ENCODE measurements at places on chromosomes 12 and 14.

- ATAC-seq, result no peak
Observed at GRCh38 chr12:92063641-92064040, 82.0 kb downstream of the BTG1 start.

GRCh38 chr12:93796729-93797128 lies 119.6 kb downstream of the CRADD start:
- no peak for ATAC-seq

- ATAC-seq, result no peak
Observed at GRCh38 chr12:72209086-72209485, 63.1 kb upstream of the TRHDE start.

DNA sequence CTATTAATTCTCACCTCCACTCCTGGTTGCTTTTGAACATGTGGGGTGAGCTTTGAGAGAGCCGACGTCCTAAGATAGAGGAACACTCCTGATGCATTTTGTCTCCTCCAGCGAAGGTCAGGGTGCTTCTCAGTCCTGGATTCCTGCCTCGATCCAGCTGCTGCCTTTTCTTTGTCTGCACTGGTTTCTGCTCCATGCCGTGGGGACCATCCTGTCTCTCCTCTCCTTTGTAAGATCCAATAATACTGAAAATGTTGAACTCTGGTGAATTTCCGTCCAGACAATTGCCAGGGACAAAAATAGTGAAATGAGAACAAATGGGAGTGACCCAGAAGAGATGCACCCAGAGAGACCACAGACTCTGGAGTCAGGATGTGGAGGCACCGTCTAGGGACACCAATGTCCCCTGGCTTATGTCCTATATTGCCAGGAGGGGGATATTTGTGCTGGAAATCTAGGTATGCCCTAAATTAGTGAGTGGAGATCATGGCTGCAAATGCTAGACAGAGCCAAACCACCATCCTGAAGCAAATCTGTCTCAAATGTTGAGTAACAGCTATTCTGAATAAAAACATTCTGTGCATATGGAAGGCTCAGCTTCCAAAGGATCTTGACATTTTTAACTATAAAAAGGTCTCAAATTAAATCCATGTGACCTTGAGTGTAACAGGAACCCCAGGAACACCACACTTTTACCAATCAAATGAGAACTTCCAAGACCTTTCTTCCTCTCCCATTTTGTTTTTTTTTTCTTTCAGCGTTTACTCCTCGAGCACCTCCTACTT lies 170.9 kb downstream of the PPM1H start:
- ATAC-seq, result peak; percentile 61

DNA sequence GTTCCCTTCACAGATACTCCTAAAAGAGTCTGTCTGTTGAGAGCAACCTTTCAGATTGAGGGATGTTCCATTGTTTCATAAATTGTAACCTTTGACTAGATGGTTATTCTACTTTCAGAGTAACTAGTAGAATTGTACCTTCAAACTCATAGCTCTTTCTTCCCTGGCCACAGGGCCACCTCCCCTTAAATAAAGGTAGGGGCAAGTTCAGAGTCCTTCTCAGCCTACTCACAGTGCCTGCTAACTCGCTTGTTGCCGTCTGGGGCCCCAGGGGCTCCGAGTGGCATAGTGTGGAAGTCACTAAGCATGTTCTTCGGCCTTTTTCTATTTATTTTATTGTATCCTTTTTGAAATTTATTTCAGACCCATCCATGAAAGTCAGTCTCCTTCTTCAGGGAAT lies 250.4 kb downstream of the ALX1 start:
- ATAC-seq, result no peak

DNA sequence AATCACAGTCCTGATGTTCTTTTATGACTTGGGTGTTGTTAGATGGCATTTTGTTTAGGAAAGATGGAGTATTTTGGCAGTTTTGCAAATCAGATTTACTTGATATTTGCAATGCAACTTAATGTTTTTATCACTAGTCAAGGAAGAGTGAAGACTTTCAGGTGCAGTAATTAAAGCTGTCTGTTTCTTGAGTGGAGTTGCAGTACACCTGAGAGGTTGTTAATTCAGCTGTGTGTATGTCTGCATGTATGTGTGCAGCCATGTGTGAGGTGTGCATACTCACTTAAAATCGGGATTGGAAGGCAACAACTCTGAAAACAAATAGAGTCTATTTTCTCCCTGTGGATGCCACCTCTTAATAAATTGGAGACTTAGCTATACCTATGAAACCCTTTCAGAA lies 94.5 kb downstream of the RMST start:
- no peak for ATAC-seq

GRCh38 chr14:99561864-99562263 lies 42.1 kb downstream of the CCDC85C start:
- no peak for ATAC-seq

- no peak for ATAC-seq
Observed at GRCh38 chr12:22172501-22172900, 126.5 kb downstream of the CMAS start.

DNA sequence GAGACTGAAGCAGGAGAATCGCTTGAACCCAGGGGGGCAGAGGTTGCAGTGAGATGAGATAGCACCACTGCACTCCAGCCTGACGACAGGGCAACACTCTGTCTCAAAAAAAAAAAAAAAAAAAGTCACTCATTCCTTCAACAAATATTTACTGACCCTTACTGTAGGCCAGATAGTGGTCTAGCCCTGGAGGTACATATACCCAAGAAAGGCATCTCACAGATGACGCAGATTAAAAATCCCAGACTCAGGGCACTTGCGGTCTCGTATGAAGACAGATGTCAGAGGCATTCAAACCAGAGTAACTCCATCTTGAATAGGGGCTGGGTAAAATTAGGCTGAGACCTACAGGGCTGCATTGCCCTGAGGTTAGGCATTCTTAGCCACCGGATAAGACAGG lies 44.8 kb downstream of the CLMN start:
- ATAC-seq, result no peak

DNA sequence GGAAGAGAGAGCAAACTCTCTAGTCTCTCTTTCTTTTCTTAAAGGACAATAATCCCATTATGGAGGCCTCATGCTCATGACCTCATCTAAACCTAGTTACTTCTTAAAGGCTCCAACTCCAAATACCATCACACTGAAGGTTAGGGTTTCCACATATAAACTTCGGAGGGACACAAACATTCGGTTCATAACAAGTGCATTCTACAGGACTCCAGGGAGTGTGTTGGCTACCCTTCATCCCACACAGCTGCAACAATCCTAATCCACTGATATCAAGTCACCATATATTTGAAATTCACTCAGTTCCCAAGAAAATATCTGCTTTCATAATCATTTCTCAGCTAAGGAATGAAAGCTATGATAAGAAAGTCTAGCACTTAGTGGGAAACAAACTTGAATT lies 265.9 kb upstream of the PLEKHG7 start:
- ATAC-seq, result no peak

DNA sequence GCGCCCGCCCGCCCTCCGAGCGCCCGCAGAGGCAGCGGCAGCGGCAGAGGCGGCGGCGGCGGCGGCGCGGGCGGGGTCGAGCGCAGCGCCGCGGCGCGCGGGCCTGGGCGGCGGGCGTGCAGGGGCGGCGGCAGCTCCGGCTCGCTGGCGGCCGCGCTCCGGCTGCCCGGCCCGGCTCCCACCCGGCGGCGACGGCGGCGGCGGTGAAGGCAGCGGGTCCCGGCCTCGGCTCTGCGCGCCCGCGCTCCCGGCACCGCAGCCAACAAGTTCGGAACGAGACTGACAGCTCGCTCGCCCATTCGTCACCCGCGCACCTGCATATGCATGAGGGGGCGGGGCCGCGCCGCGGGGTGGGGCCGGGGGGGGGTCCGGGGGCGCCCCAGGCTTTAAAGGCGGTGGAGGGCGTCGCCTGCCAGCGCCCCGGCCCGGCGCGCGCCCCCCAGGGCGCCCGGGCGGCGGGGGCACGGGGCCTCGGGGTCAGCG lies at the start of gene JAG2:
TSS of gene JAG2 (minus strand) at position 281 of the 483 bp plus-strand sequence. CDS start 356 bp downstream, outside the sequence.
- ATAC-seq, result peak; percentile 58

DNA sequence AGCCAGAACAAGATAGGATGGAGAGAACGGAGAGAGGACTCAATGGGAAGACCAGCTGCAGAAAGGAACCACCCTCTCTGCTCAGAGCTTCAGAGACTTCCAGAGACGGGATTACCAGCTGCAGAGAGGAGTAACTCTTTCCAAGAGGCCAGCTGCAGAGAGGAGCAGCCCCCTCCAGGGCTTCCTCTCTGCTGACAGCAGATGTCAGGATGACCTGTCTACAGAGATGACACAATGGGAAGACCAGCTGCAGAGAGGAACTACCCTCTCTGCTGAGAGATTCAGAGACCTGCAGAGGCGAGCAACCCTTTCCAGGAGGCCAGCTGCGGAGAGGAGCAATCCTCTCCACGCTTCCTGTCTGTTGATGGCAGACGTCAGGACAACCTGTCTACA lies 61.8 kb downstream of the KLRG1 start:
- ATAC-seq, result peak; percentile 81

DNA sequence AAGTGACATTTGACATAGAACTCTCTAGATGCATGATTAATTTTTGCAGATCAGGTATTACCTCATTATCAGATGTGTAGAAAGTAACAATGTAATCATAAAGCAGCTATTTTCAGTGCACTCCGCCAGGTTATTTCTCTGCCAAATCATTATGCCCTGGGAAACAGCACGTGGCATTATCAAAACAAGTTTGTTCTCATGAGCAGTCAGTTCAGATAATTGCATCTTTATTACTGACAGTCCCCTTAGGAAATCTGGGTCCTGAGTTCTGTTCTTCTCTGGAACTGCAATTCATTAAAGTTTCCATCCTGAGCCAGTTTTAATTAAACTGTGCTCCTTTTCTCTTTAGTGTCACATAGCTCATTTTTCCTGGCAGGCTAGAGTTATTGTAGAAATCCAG lies 94.7 kb upstream of the KRR1 start:
- ATAC-seq, result peak; percentile 46

DNA sequence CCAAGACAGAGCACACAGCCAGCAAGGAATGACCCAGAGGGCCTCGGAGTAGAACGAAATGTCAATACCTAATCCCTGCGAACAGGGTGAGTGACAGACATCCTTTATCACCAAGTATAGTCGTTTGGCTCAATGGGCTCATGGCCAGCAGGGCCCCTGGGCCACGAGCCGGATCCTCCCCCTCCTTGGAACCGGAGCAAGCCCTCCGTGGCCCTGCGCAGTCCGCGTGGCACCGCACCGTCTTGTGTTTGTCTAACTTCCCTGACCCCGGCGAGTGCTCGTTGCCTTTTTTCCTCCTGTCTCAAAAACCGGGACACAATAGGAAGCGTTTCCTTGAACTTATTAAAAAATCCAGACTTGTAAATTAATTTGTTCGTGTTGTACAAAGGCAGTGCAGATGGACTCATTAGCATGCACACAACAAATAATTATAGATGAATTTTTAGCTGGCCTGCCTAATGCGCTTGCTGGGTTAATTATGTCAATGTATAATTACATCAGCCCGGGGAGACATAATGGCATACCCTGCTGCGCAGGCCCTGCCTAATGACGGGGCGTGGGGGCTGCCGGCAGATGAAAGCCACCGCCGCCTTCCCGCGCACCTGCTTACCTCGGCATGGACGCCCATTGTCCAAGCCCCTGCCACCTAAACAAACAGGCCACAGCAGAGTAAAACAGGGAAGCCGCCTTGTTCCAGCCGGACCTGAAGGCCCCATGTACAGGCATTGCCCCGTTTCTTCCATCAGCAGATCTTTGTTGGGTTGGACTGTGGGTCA lies 81.6 kb downstream of the PHETA1 start:
- ATAC-seq, result peak; percentile 9

DNA sequence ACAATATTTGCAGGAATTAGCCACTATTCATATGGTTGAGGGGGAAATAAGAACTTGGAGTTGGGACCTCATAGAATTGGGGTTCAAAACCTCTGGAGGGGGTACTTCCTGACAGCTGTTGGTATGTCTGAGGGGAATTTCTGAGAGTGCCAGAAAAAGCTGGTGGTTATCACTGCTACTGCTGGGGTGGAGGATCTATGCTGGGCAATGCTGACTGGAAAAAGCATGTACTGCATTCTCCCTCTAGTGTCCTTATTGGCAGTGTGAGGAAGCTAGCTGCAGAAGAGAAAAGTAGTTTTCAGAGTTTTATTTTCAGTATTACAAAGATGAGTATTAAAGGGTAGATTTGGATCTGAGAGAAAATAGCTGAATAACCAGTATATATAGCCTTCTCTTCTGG lies 88.8 kb downstream of the FUT8 start:
- no peak for ATAC-seq

DNA sequence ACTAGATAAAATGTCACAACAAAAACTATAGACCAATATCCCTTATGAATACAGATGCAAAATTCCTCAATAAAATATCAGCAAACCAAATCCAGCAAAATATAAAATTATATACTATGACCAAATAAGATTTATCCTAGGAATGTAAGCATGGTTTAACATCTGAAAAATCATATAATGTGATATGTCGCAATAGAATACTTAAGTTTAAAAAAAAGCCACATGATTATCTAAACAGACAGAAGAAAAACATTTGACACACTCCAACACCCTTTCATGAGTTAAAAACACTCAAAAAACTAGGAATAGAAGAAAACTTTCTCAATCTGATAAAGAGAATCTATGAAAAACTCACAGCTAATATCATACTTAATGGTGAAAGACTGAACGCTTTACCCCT lies 20.3 kb downstream of the ANGEL1 start:
- ATAC-seq, result no peak

DNA sequence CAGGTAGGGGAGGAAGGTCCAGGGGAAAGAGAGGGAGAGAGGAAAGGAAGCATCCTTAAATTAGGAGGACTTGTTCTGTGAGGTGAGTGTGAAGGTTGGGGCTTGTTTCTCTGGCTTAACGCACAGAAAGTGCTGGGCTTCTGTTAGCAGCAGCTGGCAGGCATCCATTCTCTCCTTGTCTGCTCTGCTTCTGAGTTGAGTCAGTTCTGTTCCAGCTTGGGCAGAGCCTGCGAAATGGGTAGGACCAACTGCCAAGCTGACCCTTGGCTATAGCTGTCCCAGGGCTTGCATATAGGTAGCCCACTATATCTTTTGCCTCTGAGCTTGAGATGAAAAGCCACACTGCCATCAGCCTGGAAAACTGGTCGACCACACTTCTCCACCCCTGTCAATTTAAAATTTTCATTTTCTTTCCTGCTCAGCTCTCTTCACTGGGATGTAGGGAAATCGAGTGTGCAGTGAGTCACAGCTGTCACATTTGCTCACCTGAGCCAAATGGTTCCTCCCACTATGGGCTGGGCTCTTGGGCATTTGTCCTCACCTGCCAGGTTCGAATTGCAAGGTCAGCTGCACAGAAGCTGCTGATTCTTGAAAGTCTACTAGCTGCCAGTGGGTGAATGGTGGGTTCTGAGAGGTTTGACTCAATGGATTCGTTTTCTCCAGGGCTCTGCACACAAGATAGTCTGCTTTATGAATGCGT lies 256.4 kb upstream of the PWP1 start:
- no peak for ATAC-seq

Data from motor neuron (in vitro differentiated cells).